ENCODE measurements at places on chromosomes 12 and 14.

GRCh38 chr12:27711967-27712366, 1.3 kb downstream of the MRPS35 start:
- DNase-seq = no peak

DNA sequence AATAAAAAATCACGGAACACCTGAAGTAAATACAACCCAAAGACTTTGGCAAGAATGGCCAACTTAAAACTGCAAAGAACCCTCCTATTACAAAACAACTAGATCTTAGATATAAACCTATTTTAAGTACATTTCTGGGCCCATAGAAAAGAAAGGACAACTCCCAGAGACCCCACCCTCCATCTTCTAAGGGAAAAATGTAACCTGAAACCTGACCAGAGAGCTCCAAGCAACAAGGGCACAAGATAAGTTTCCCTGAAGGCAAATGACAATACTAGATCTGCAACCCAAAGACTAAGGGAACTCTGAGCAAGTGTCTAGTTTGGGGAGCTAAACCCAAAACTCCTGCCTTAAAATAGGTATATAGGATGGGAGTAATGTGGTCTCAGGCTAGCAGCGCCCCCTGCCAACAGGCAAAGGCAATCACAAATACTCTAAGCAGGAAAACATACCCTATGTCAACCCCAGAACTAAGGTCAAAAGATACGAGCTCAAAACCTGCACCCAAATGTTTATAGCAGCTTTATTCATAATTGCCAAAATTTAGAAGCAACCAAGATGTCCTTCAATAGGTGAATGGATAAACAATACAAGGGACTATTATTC, 218.9 kb downstream of the ITPR2 start:
- DNase-seq = peak; percentile 8

DNA sequence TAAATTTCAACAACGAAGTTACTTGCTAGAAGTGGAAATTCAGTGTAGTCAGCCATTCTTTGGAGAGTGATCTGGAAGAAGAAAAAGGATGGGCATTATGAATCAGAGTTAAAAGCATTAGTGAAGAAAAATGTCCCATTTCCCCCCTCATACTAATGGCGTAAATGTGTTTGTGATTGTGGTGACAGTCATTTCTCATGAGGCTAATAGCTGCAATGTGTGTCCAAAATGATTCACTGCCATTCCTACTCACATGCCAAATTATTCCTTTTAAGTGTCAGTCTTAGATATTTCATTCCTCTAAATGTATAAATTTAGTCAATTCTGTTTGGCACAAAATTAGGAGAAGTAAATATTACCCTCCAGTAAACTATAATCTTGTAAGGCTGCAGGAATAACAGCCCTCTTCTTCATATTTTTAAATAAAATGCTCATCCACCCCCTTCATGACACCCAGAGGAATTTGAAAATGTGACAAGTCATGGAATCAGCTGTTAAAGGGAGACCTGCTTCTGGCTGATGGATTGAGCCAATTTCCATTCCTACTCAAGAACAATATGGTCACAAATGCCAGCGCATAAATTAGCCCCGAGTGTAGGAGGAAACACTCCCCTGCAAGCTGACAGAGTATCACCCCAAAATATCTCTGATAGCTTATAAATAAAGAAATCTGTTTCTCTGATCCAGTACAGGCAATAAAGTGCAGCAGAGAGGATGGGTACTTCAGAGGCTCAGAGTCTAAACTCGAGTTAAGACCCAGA, 912.3 kb upstream of the SEL1L start:
- DNase-seq = no peak

DNA sequence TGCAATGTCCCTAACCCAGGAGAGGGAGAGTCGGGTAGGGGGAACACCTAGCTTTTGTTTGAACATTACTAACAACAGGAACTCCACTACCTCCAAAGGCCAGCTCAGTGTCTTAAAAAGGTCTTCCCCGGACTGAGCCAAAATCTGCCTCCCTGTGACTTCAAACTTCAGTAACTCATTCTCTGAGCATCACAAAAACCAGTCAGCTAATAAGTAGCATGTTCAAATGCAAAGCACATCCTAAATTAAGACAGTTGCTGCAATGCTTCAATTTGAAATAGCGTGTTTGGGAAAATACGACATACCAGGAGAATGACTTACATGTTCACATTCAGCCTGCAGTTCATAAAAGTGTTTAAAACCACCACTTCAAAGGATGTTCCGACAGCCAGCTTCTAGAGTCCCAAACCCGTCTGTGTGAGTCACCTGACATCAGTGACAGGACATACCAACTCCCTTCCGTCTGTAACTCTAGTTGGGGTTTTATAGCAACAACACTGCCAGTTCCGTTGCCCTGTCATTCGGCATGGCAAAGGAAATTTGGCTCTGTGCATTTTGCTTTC, 13.0 kb downstream of the ZFP36L1 start:
- DNase-seq = no peak

DNA sequence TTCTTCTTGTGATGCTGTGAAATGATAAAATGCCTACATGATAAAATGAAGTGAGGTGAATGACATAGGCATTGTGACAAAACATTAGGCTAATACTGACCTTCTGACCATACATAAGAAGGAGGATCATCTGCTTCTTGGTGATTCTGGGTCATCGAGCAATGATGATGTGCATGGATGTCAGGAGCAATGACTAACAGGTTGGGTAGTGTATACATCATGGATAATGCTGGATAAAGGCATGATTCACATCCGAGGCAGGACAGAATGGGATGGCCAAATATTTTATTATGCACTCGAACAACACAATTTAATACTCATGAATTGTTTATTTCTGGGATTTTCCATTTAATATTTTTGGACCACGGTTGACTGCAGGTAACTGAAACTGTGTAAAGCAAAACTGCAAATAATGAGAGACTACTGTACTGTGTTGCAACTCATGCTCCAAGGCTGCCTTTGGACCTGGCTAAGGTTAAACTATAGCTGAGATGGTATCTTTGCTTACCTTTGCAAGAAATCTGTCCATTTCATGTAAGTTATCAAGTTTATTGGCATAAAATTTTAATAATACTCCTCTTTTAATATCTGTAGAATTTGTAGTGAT, 7.6 kb upstream of the SLC25A21 start:
- DNase-seq = no peak

GRCh38 chr14:52748647-52749292, 18.8 kb downstream of the STYX start:
- DNase-seq = no peak

DNA sequence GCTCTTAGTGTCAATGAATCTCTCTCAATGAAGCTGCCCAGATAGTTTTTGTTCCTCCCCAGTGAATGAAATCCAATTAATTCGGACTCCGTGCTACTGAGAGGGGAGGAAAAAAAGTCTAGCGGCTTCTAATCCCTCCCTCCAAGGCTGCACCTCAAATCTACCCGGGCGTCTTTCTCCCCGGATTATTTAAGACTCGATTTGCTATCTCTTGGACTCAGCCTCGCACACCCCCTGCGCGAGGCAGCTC, 134 bp downstream of the DUSP6 start:
- no peak for DNase-seq

GRCh38 chr14:30569216-30569902, 10.4 kb downstream of the G2E3 start:
- no peak for DNase-seq

- DNase-seq = no peak
Observed at GRCh38 chr14:71289536-71289935, 382.3 kb downstream of the PCNX1 start.

GRCh38 chr14:31568161-31568560, 7.0 kb downstream of the NUBPL start:
- DNase-seq = no peak

- DNase-seq = no peak
Observed at GRCh38 chr14:55593698-55594097, 13.7 kb downstream of the KTN1 start.

- peak; percentile 24 for DNase-seq
Observed at GRCh38 chr12:26239122-26239851, 43.9 kb downstream of the SSPN start.

DNA sequence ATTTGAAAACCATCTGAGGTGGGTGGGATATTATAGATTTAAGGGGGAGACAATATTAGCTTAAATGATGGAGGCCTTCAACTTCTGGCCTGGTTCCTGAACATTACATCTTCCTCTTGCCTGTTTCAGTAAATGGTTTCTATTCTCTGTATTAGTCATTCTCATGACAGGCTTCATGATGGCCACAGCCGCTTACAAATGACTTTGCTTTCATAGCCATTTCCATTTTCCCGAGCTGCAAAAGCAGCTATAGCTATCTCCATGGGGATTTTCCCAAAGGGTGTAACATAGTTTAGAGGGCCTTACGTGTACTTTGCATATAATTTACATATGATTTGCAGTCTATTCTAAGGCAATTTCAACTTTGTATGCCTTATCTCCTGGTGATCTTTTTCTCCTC, 121.8 kb downstream of the NRXN3 start:
- DNase-seq = no peak

DNA sequence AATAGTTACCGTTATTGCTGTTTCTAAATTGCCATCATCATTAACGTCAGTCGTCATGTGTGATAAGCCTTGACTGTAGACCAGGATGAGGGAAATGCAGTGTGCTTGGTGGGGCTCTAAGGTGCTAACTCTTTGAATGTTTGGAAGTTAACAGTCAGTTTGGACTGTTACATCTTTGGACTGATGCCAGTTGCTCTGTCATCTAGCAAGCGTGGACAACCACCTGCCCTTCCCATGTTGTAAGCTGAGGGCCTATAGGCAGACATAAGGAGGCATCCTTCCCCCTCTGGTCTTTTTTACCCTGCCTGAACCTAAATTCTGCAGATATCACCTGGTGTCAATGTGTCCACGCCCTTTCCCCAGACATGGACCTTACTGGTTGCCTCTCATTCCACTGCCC, 94.4 kb downstream of the PPP2R5C start:
- DNase-seq = no peak

DNA sequence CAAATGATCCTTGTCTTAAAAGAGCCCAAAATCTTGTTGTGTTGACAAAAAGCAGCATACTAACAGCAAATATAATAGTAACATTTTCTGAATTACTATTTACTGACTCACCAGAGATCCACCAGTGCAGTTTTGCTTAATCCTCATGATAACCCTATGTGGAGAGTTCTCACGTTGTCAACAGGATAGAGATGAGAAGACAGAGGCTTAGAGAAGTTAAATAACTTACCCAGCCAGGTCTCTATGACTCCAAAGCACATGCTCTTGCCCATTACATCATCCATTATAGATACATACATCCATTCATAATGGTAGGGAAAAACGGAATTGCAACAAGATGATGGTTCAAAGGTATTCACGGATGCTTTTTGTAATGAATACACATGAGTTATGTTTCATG, 111.9 kb downstream of the PAX9 start:
- no peak for DNase-seq

DNA sequence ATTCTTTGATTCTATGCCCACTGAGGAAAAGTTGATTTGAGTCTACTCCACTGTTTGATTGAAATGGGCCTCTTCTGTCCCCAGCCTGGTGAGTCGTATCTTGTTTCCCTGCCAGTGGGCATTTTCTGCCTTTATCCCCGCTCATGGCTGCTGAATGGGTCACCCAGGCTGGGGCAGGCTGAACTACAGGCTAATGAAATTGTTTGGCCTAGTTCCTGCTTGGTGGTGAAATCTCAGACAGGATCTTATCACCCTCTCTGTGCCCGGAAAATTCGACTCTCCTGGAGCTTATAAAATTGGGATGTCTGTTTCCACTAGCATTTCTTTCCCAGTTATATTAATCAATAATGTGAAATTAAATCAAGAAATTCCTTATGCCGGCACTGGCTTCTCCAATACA, 65.0 kb downstream of the CHST11 start:
- no peak for DNase-seq

- DNase-seq = peak; percentile 5
Observed at GRCh38 chr12:117514016-117514415, 152.6 kb upstream of the NOS1 start.

DNA sequence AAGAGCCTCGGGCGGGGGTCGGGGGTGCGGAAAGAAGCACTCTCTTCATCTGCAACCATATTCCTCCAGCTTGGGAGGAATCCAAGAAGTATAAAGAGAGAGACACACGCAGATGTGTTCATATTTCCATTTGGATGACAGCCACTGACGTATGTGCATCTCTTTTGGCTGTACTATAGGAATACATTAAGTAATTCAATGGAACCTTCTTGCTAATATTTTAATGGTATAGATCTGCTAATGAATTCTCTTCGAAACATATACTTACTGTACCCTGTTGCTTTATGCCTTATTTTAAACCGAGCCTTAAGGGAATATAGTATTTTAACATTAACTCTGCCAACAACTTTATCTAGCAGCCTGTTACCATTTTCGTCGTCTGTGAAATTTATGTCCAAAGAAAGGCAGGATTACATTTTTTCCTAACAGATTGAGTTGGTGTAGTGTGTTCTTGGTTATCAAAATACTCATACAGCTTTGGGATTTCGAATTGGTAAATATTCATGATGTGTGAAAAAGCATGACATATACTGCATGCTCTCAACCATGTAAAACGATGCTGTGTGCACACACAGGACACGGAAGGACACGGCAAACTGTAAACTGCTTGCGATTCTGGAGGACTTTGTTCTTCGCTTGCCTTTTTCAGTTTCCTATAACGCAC, 84.5 kb downstream of the CCDC88C start:
- DNase-seq = peak; percentile 63

DNA sequence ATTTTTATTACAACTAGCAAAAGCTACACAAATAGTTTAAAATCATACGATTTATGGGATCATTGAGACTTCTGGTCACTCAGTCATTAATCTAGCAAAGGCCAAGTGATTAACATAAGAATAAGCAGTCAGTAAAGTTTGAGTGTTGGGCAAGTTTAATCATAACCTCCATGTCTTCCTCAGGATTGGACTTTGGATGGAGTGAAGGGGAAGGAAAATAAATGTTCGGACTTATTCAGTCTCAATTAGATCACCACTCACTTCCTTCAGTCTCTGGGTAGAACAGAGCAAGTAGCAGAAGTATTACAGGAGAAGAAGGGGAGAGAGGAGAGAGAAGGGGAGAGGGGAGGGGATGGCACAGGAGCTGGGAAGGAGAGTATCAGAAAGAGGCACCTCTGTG, 31.4 kb downstream of the CPM start:
- no peak for DNase-seq

DNA sequence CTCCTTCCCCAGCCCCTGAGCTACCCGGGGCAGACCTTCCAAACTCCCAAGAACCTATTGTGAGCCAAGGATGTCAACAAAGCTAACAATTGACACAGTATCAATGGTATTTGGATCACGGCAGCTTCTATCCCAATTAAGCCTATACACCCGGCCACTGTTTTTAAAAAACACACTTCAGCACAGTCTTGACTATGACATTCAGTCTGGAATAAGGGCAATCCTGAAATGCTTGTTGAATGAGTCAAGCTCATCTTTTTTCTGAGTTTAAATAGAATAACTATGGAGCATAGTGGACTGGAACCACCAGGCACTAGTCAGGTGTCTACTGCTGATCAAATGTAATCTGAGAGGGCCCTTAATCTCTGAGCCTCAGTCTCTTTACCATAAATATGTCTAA, 5.7 kb downstream of the DENND5B start:
- DNase-seq = peak; percentile 19

DNA sequence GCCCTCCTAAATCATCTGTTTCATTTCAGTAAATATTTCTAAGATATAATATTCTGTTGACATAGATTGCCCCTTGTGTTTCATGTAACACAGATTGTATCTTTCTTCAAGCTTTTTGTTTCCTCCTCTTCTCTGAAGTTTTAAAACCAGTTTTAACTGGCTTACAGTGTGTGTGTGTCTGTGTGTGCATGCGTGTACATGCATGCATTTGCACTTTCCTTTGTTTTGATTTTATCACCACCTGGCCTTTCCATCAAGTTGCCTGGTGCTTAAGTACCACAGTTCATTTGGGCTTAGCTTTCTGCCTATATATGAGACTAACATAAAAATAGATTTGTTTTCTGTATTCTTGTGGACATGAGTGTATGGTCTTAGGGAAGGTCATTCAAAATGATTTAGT, 31.9 kb downstream of the ETNK1 start:
- DNase-seq = no peak

Measured in NCI-H446 treated with DMSO at 0.1 percent for 48 hours (cell line).